Fibroblast of upper back skin (primary cell): ENCODE measurements at places on chromosomes 7 and 10.
A peak's percentile ranks its signal among the peaks of the same experiment; 100 is the strongest.

GRCh38 chr10:101775273-101776160, at the start of gene FGF8:
Gene FGF8, minus strand, starts transcription at chr10:101776114. Its CDS starts 214 bp downstream, at chr10:101775900.
- no peak for DNase-seq

DNA sequence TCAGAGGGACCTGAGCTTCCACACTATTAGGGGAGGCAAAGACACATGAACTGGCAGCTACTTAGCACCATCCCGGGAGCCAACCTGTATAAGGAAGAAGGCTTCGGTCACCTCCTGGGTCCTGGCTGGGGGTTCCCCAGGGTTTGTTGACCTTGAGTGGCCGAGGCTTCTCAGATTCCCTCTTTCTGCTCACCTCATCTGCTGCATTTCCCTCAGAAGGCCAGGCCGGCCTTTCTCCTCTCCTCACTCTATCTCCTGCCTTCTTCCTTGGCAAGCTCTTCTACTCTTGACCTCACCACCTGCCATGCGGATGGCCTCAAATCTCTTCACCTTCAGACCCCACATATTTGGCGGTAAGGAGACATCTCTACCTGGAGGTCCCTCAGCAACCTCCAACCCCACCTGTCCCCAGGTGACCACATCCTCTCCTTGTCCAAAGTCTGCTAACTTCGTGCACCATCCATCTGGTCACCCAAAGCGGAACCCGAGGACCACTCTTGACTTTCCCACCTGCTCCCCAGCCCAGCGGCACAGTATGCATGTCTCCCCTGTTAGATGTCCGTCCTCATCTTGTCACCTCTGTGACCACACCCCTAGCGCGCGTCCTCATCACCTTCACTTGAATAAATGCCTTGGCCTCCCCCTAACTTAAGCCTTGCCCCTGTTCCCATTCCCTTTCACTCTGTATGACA, 133.8 kb upstream of the UNC5B start:
- no peak for DNase-seq

GRCh38 chr7:103821092-103821491, 168.4 kb downstream of the RELN start:
- DNase-seq = no peak

GRCh38 chr10:124320778-124321432, 97.8 kb downstream of the OAT start:
- no peak for DNase-seq

DNA sequence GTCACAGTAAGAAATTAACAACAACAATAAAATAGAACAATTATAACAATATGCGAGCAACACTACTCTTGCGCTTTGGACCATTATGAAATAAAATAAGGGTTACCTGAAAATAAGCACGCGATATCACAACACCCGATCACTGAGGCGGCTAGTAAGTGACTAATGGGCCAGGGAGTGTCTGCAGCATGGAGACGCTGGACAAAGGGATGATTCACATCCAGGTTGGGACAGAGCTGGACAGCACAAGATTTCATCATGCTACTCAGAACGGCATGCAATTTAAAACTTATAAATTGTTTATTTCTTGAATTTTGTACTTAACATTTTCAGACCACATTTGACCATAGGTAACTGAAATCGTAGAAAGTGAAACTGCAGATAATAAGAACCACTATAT, 15.6 kb downstream of the HIBADH start:
- DNase-seq = peak; percentile 31

DNA sequence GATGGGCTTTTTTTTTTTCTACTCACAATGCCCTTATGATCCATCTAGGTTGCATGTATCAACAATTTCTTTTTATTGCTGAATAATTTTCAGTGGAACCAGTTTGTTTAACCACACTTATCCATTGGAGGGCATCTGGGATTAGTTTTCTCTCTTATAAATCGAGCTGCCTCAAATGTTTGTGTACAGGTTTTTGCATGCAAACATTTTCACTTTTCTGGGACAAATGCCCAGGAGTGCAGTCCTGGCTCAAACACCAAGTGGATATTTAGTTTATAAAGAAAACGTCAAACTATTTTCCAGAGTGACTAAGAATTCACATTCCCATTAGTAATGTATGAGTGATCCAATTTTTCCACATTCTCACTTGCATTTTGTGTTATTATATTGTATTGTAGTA, 313.4 kb downstream of the CXCL12 start:
- DNase-seq = peak; percentile 80

DNA sequence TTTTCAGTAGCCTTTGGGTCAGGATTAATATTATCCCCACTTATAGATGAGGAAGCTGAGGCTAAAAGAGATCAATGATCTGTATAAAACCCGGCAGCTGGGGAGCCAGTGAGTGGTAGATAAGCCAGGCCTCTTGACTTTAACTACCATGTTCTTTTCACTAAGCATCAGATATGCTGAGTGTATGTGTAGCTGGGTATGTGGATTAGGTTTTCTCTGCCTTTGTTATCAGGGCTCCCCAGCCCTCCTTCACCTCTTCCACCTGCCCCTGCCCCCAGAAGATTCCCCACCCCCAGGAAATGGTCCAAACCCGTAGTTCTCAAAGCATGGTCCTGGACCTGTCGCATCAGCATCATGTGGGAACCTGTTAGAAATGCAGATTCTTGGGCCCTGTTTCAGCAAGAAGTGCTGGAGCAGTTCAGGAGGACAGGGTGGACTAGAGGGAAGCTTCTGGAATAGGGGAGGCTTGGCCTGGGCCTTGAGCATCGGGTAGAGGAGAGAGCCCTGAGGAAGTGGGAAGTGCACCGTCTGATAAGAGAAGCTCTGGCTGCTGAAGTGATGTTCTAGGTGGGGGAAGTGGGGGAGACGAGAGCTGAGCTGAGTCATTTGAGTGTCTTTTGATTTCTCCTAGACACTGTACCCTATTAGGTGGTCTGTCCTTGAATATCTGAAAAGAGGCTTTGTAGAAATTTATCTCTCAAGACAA, 101.3 kb downstream of the HIF1AN start:
- DNase-seq = no peak

- DNase-seq = no peak
These were observed 490 bp downstream of the KIN start for GRCh38 chr10:7787150-7787856.

GRCh38 chr7:50273870-50274269, 30.6 kb upstream of the IKZF1 start:
- no peak for DNase-seq

GRCh38 chr7:4270268-4270667, 411.8 kb upstream of the FOXK1 start:
- no peak for DNase-seq

GRCh38 chr7:108308903-108309302, 147.3 kb downstream of the NRCAM start:
- DNase-seq = peak; percentile 7

GRCh38 chr10:124470544-124471434, 9.2 kb downstream of the LHPP start:
- DNase-seq = no peak

DNA sequence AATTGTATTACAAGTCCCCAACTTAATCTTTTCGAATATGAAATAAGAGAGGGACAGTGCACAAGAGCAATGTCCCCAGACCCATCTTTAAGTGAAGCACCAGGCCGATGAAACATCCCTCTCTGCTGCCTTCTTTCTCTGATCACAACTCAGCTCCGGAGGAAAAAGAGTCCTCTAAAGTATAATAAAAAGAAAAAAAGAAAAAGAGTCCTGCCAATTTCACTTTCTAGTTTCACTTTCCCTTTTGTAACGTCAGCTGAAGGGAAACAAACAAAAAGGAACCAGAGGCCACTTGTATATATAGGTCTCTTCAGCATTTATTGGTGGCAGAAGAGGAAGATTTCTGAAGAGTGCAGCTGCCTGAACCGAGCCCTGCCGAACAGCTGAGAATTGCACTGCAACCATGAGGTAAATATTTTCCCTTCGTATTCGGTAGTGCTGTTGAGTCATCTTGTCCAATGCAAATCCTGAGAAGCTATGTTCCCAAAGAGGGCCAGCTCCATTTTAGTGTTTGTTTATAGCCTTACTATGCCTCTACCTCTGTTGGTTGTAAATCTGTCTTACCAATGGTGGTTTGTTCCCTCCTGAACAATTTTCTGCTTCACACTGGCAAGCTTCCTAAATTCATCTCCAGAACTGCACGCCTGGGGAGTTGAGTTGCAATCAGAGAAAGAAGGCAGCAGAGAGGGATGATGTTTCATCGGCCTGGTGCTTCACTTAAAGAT, at the start of gene IFIT2:
IFIT2 (plus strand) TSS at position 326 of the 725 bp plus-strand sequence; CDS start at position 404, 78 bp downstream.
- DNase-seq = peak; percentile 61

- DNase-seq = no peak
These were observed 279.0 kb downstream of the TCERG1L start for GRCh38 chr10:131032329-131033165.

- DNase-seq = no peak
These were observed 79.1 kb downstream of the CCSER2 start for GRCh38 chr10:84407388-84408049.

DNA sequence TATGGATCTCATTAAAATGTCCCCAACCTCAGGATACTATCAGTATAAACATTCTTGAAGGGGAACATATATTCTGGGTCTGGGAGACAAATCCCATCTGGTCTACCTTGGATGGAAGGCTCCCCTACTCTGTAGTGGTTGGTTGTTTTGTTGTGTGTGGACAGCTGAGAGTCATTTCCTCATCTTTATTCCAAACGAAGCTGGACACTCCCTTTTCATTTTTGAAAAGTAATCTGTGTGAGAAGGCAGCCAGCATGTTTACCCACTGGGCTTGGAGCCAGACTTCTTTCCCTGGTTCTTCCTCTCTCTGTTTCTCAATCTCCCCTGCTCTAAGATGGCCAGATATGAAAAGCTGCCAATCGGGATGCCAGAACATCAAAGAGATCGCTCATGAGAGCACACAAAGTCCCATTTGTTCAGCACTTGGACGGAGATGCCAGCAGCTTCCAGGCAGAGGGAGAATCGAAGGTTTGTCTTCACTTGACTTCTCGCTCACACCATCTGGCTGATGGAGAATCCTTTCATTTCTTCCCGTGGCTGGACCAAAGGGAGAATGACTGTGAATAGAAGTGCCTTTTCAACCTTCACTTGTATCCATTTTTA, 108.1 kb upstream of the AGR3 start:
- DNase-seq = peak; percentile 68

DNA sequence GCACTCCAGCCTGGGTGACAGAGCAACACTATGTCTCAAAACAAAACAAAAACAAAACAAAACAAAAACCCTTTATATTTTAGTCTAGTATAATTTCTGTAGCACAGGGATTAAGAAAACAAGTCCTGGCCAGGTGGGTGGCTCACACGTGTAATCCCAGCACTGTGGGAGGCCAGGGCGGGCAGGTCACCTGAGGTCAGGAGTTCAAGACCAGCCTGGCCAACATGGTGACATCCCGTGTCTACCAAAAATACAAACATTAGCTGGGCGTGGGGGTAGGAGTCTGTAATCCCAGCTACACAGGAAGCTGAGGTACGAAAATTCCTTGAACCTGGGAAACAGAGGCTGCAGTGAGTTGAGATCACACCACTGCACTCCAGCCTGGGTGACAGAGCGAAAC, 23.2 kb upstream of the ASL start:
- no peak for DNase-seq

DNA sequence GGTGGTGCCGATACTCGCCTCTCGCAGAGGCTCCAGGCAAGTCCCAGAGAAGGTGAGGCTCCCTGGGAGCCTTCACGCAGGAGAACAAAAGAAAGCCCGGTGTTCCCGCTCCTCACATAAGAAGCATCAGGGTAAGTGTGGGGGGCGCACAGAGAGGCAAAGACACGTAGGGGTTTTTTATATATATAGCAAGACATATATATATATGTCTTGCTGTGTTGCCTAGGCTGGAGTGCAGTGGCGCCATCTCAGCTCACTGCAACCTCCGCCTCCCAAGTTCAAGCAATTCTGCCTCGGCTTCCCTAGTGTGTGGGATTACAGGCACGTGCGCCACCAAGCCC, 61.3 kb downstream of the PDIA4 start:
- DNase-seq = no peak

DNA sequence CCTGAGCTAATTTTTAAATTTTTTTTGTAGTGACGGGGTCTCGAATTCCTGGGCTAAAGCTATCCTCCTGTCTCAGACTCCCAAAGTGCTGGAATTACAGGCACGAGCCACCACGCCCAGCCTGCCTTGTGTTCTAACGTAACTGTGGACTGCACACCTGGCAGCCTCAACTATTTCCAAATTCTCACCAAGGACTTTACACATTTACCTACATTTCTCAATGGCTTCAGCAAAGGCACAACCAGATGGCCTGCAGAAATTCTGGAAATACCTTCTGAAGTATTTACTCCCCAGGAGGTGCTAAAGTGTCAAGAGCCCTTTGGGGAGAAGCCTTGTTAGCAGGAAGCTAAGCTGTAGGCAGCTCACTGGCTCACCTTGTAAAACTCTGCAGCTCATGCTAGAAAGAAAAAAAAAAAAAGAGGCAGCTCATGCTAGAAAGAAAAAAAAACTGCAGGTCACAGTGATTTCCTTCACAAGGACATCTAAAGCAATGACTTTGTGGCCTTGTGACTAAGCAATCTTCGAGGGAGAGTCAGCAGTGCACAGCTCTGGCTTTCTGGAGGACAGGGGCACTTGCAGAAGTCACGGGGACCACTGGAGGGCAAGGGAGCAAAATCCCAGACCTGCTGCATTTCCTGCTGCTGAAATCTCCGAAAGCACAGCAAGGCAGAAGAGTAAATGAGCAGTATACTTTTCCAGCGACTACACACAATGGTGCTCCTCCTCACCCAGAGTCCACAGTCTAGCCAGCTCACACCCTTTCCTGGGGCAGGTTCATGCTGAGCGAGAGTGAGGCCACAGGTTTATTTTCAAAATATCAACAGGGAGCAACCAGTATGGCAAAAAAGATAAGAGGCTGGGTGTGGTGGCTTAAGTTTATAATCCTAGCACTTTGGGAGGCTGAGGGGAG, 40.4 kb downstream of the BAIAP2L1 start:
- DNase-seq = no peak

- DNase-seq = no peak
These were observed 144.1 kb downstream of the CPEB3 start for GRCh38 chr10:92146781-92147180.

DNA sequence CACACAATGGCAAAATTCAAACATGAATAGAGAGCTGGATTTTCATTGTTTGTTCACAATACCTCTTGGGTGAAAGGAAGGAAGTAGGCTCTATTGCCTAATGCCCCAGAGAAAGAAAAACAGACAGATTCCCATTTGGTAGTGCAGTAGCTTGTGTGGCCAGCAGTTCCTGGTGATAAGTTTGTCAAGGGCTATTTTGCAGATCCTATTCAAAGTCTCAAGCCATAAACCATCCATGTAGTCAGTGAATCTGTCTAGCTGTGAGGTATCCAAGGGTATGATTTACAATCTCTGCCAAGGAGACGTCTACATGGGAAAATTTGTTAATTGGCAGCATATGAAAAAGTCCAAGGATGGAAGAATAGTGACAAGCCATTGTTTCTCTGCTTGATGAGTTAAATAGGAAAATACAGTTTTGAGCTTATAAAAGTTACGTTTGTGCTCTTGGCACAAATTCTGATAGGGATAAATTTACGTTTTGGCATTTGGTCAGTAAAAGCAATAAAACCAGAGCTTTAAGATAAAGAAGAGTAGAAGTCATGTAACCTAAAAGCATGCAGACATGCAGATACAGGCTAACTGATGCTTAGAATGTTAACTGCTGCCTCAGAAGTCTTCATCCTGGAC, 269.1 kb downstream of the GATA3 start:
- DNase-seq = no peak
